Stimulated activated CD8-positive, alpha-beta memory T cell treated with anti-CD3 and anti-CD28 coated beads, Interleukin-4, amount 100 ng/mL, for 4 hours (primary cell): ENCODE measurements at places on chromosomes 3 and 15.

DNA sequence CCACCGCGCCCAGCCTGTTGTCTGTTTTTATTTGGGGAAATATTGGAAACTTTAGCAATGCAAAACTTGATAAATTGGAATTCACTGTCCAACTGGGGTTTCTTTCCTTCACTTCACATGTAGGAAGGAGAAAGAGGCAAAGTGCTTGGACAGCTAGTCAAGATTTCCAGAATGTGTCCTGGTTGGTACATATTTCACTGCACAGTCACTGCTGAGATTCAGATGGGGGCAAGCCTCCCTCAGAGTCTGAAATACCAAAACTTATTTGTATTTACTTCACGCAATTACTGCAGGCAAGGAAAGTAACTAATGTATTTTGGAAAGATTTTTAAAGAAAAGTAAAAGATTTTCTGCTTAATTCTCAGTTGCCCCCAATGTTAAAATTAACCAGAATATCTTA is 21.0 kb downstream of the LRRC31 start:
- DNase-seq: no peak

- DNase-seq: no peak
Observed at GRCh38 chr3:177448987-177449359, 251.7 kb upstream of the TBL1XR1 start.

- DNase-seq: no peak
Observed at GRCh38 chr3:176755977-176756376, 441.3 kb downstream of the TBL1XR1 start.

GRCh38 chr15:30940359-30940758 is 36.6 kb downstream of the FAN1 start:
- no peak for DNase-seq

GRCh38 chr3:45642731-45643152 is 46.5 kb upstream of the SACM1L start:
- DNase-seq: no peak

DNA sequence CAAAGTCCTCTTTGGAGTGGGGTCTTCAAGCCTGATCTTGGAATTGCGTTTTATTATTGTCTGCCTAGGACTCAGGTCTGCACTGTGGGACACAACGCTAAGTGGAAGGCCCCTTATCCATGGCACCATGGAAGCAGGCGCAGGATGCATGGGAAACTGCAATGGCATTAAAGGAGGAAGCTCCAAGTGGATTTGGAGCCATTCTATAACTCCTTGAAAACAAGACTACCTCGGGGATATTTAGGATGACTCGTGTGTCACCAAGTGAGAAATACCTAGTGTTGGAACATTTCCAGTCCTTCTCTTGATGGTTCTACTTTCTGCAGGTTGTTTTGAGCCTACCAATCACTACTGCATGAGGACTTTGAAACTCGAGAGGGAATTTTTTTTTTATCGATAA is 126.6 kb upstream of the ZBED2 start:
- DNase-seq: no peak

- DNase-seq: no peak
Observed at GRCh38 chr3:34779092-34779491, 860.2 kb upstream of the ARPP21 start.

- DNase-seq: no peak
Observed at GRCh38 chr15:84914909-84915605, 30.6 kb downstream of the SLC28A1 start.

DNA sequence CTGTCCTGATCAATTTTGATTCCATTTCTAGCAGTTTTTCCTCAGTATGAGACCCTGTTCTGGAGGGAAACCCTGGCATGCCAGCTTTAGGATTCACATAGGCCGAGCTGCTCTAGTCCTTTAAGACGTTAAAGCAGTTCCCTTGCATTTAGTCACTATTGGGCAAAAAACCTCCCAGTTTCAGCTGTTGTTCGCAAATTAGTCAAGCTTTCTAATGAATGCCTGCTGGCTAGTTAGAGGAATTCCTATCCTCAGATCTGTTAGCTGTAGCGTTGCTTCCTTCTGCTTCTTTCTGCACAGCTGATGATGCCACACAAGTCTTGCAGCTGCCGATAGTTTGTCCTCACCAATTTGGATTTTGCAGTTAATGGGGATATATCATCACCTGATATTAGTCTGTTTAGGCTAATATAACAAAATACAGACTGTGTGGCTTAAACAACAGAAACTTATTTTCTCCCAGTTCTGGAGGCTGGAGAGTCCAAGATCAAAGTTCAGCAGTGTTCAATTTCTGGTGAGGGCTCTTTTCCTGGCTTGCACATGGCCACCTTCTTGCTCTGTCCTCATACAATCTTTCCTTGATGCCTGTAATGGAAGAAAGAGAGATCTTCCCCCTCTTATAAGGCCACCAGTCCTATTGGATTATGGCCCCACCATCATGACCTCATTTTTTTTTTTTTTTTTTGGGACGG is 7.5 kb upstream of the UBL7 start:
- no peak for DNase-seq

DNA sequence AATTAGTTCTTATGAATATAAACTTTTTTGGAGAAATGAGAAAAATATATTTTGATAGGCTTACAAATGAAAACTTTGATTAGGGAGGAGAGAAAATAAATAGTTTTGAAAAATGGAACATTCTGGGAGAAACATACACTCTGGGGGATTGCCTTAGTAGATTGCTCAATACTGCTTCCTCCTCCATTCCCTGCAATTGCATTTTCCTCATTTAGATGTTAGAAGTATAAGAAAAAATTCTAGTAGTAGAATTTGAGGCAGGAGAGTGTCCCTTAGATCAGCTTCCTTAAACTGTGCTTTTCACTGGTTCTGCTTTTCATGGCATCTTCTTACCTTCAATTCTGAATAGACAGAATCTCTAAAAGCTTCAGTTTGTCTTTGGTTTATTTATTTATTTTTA is 46.2 kb upstream of the CTDSPL2 start:
- no peak for DNase-seq

DNA sequence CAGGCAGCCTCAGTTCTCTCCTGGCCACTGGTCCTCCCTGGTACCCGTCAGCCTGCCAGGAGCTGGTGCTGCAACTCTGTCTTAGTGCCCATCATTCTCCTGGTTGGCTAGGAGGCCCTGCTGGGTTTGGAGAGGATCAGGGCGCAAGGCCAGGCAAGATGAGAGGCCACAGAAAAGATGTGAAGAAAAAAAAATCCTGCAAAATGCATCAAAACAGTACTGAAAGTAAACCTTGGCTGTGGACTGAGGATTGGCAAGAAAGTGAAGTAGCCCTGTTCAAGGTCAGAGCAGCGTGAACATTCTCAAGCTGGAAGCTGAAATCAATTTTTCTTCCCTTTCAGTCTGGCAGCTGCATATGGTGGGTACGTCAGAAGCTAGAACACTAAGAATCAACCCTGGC is 74.2 kb downstream of the GTF2E1 start:
- no peak for DNase-seq

GRCh38 chr15:83747050-83747717 is 93.3 kb downstream of the ADAMTSL3 start:
- no peak for DNase-seq

DNA sequence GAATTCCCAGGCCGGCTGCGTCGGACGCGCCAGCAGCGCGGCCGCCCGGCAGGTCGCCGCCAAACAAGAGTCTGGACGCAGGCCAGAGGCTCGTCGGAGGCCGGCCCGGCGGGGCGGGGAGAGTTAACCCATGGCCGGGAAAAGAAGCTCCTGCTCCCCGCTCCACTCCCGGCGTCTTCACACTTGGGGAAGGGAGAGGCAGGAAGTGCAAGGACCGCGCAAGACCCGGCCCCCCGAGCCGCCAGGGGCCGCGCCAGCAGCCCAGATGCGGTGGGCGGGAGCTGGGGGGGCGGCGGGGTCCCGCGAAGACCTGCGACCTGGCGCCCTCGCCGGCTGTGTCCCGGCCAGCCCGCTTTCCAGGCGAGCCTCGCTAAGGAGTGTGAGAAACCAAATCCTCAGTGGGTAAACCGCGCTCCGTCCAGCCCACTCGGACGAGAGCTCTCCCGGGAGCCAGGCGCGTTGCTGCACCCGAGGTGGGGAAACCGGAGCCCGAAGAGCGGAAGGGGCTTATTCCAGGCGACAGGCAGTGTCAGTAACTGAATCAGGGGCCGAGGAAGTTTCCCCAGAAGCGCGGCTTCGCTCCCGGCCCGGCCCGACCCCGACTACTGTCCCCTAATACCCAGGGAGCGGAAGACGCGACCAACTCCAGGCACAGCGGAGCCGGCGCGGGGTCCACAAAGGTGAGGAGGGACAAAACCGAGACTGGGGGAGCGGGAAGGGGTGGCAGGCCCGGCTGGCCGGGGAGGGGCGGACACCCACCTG is 721 bp downstream of the ADAMTS7 start:
- no peak for DNase-seq

- DNase-seq: no peak
Observed at GRCh38 chr15:40944510-40945296, 8.6 kb upstream of the CHAC1 start.

- no peak for DNase-seq
Observed at GRCh38 chr3:142815803-142816202, 73.1 kb downstream of the PCOLCE2 start.

- DNase-seq: no peak
Observed at GRCh38 chr15:88695691-88696251, 57.0 kb downstream of the ISG20 start.

DNA sequence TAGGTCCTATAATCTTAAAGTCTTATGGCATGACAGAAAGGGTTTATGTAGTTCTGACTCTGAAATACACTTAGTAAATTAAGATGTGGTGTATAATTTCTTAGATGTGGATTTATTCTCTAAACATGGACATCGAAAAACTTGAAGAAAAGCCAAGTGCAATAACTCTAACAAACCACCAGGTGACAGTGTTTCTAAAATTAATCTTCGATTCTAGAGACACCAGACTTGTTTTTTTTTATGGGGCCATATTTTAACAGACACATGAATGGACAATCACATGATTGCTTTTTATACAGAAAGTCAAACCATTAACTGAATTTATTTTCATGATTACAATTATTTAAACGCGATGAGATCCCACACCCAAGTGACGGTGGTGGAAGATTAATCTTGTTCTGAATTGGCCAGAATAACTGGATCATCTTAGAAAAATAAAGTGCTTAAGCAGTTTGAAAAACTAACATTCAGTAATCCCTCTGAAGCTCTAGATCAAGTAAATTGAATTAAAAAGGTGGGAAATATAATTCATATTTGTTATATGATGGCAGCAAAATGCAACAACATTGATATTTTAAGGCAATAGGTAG is 305.1 kb downstream of the LSAMP start:
- no peak for DNase-seq

- no peak for DNase-seq
Observed at GRCh38 chr15:98843844-98844243, 163.7 kb downstream of the PGPEP1L start.

DNA sequence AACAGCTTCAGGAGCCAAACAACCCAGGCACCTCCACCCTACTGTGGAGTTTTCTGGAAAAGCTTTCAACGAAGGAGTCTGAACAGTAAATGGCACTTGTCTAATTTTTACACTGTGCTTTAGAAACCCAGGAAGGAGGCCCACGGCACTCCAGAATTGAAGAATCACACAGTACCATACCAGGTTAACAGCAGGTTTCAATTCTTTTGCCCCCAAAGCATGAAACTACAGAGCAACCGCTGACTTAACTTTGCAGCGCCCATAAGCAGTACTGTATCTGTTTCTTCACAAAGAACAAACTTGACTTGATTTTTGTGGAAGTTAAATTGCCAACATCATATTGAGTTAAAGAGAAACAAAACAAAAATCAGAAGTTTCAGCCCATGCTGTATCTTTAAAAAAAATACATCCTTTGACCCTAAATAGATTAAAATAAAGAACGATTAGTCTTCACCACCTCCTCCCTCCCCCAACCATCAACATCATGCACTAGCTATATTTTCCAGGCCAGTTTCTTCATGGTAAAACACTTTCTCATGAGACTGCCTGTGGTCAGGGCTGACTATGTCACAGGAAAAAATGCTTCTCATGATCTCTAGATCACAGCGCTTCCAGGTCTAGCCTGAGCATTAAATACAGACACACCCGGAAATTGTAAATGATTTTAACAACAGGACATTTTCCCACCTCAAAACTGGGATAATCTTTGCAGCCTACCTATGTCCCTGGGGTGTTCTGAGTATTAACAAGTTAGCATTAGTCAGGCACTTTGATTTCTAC is 456.3 kb downstream of the FOXP1 start:
- DNase-seq: peak; percentile 21

- DNase-seq: no peak
Observed at GRCh38 chr3:173138026-173138425, 3.0 kb downstream of the SPATA16 start.

DNA sequence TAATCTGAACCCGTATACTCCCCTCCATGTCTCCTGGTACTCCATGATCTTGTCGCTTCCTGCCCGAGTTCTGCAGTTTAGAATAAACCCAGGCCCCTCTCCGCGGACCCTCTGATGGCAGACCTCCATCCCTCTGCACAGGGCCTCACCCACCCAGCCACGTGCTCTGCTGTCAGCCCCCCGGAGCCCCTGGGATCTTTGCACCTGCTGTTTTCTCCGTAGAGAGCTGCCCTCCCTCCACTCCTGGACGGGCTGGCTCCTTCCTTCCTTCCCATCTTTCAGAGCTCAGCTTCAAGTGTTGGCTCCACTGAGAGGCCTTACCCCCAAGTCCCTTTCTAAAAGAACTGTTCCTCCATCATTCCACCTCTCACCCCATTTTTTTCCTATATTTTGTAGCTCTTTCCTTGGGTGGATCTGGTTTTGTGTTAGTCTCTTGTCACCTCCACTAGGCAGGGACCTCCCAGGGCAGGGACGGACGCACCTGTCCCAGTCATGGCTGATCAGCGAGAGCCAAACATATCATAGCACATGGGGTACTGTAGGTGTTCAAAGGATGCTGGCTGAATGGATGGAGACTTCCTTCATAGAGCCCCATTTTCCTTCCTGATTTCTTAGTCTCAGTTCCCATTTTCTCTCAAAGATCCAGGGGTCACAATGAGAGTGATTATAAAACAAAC is 106.6 kb downstream of the VGLL4 start:
- no peak for DNase-seq

DNA sequence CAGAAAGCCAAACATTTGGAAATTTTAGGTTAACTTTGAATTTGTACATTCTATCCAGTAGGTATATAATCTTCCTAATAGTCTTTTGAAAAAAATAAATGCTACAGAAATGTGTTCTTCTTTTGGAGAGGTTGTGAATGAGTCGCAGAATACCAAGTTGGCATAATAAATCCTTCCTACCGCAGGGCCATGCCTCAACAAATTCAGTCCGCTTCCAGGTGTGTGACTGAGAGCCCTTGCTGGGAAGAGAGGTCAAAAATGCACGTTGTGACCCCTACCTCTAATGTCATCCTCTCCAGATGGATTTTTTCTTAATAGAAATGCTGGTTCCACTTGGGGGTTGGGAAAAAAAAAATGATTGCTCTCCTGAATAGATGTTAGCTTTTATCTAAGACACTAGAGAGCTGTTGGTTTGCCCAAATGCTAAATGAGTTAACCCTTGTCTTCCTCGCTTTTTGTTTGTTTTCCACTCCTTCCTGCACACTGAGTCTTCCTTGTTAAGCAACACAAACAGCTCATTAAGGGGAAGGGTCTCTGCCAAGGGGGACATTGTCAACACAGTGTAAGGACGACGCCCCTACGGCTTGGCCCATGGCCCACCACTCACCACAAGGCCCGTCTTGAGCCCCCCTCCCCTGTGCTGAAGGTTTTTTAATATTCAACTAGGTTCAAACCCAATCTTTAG is 33.9 kb downstream of the RLBP1 start:
- no peak for DNase-seq
